ENCODE measurements at places on chromosomes 1 and 21.
A peak's percentile ranks its signal among the peaks of the same experiment; 100 is the strongest.

DNA sequence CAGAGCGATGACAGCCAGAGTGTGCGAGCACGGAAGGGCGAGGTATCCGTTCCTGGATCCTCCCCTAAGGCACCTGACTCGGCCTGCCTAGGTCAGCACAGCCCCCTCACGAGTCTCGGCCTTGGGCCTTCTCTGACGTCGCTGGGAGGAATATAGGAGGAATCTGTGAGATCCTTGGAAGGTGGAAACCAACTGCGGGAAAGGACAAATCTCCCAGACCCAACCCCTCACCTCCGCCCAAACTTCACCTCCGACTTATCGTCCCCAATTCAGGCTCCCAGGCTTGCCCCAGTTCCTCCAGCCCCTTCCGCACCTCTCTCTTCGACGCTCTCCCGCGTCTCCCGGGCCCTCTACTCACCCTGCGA lies 494 bp downstream of the APH1A start:
- DNase-seq: peak; percentile 45

DNA sequence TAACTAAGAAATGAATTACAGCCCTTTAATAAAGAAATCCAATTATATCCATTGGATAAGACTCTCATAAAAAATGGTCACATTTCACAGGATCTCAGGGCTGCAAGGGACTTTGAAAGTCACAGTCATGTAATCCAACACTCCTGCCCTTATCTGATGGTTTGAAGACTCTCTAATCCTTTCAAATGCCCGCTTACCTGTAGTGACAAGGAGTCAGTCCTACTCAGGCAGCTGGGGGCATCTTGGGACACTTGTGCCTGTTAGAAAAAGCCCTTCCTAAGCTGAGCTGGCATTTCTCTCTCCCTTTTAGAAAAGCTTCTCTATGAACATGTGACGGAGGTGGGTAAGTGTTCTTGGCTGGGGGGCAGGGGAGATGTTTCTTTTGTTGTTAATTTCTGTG lies 11.0 kb upstream of the ZNF691 start:
- no peak for DNase-seq

DNA sequence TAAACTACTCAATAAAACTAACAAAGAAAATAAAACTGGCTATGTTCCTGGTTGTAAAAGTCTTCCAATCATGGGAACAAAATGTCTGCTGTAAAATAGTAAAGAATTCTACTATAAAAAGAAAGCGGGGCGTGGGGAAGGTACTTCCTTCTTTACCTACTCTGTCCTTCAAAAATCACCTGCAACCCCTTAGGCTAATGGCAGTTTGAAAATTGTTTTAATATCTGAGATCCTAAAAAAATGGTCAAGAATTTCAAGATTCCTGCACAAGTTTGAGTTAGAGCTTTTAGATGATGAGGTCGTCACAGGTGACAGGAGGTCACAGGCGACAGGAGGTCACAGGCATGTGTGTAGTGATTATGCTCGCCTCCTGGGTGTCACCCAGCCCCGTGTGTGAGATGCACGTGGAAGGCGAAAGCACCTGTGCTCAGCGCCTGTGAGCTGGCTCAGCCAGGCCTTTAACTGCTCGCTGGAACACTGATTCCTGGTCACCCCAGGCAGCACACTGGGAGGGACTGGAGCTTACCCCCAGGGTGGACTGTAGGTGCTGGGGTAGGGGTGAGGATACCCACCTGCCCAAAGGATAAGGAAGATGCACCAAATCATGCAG lies 18.6 kb upstream of the TMPRSS2 start:
- DNase-seq: no peak

DNA sequence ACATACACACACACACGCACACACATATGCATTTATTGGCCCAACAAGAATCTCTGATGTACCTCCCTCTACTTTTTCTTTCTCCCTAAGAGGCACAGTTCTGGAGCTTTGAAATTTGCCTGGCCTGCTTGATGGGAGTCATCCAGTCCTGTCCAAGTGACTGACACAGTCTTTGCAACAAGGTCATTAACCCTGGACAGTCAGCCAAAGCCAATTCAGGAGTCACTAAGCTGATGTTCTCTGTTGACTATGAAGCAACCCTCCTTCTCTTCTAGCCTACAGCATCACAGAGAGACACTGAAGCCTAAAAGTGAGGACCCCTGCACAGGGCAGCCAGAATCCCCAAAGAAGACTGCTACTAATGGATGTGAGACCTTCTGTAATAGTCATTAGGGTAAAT lies 123.1 kb downstream of the HHIPL2 start:
- DNase-seq: no peak

- DNase-seq: no peak
These were observed 2.3 kb downstream of the ARTN start for GRCh38 chr1:43935711-43936427.

GRCh38 chr1:17488995-17489767 lies 49.7 kb upstream of the RCC2 start:
- DNase-seq: no peak

GRCh38 chr1:43286115-43286514 lies 734 bp upstream of the C1orf210 start:
- DNase-seq: no peak

DNA sequence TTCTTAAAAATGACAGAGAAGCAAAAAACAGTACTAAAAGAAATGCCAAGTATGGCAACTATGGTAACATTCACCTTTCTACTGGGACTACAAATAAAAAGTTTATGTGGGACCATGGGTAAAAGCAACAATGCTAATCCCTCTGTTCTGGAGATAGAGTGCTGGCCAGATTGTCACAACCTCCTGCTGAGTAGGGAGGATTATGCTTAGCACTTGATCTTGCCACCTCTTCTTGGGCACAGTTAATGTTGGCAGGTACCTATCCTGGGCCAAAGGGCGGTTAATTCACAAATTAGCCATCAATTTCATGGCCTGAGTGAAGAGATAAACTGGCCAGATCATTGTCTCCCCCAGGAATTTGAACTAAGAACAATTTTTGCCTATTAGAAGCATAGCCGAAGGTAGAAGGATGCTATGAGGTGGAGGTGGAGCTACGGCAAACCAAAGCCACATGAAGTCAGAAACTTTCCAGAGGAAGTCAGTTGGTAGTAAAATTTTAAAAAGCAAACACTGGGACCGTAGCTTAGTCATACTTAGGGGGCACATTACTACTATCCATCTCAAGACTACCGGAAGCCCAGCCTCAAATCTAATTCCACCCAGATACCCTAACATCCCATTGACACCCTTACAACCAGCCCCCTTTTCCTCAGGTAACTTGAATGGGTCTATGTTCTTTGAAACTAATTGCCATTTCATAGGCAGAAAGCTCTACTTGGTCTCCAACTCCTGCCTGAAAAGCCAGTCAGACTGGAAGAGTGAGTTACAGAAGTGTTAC lies 2.7 kb downstream of the SCYL3 start:
- peak; percentile 23 for DNase-seq

DNA sequence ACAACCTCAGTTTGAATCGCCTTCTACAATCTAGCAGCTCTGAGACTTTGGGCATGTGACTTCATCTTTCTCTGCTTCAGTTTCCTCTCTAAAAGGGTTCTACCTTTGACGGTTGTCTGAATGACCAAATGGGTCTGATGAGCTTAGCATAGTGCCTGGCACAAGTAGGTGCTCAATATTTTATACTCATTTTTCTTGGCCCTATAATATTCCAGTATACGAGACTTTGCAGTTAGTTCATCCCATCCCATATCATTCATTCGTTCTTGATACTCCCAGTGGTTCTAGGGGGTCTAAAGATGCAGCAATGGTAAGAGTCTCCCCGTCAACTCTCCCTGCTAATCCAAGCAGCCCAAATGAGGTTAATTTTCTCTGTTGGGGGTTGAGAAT lies 67.6 kb downstream of the ALPL start:
- no peak for DNase-seq

GRCh38 chr1:81873946-81874345 lies 73.2 kb downstream of the ADGRL2 start:
- DNase-seq: no peak

DNA sequence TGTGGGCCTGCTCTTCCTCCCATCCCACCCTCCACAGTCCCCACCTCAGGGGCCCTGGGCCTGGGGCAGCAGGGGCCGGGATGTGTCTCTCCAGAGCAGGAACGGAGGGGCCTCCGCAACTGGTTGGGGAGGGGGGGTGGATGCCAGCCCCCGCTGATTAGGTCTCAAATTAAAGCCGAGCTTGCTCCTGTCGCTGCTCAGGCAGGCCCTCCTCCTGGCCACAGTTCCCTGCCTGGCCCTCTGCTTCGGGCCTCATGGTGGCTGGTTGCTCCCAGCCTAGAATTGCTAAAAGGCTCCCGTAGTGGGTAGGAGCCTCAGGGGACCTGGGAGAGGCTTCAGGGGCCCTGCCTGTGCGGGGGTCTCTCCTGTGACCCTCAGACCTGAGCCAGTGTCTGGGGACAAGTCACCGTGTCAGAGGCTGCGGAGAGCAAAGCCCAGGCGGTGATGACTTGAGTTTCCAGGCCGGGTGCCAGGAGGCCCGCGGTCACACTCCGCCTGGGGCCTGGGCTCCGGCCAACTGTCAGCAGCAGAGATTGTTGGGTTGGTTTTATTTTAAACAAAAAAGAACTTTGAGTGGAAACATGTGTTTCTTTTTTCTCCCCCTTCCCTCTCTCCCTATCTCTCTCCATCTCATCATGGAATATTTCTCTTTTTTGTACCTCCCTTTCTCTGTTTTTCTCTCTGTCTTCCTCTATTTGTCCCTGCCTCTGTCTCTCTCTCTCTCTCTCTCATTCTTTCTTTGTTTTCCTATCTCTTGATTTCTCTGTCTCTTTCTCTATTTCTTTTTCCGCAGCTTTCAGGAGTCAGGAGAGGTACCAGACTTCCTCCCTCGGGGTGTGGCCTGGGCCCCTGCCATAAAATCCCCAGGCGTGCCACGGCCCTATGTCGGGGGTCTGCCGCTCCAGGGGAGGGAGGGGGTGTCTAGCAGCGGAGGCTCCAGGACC lies 20.0 kb upstream of the EPHA2 start:
- DNase-seq: no peak

GRCh38 chr1:236389253-236389652 lies 4.8 kb upstream of the EDARADD start:
- DNase-seq: no peak
